ENCODE measurements at places on chromosomes 12 and 14.

GRCh38 chr12:80099259-80099658, at the start of gene OTOGL:
TSS of gene OTOGL (plus strand) at chr12:80099537. CDS start at chr12:80209432, 109,895 bp downstream.
- DNase-seq, result no peak

DNA sequence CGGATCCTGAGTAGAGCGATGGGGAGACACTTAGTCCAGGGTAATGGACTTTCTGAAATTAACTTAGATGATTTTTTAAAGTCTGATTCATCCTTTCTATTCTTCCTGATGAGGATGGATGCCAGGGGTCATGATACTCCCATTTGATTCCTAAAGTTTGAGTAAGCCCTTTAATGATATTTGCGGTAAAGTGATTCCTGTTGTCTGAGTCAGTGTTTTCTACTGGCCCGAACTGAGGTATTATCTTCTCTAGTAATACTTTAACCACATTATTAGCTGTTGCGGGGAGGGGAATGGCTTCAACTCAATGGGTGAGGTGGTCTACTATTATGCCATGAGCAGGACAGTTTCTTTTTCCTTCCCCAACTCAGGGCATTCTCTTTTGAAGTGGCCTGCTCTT, 111.6 kb downstream of the RIN3 start:
- DNase-seq, result no peak

DNA sequence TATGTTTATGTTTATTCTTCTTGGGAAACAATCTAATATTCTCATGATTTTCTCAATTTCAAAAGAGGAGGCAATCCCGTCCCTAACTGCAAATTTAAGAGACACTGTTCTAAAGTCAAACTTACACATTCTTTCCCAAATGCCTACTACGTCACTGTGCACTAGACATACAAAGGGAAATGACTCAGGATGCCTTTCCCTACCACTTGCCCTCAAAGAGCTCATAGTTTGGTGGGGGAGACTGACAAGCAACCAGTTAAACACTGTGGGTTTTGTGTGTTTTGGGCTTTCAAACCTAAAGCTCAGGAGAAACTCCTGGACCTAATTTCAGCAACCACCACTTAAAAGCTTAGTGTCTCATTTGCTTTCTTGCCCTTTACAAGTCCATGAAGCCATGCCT, 58.4 kb downstream of the ATP2B1 start:
- no peak for DNase-seq

DNA sequence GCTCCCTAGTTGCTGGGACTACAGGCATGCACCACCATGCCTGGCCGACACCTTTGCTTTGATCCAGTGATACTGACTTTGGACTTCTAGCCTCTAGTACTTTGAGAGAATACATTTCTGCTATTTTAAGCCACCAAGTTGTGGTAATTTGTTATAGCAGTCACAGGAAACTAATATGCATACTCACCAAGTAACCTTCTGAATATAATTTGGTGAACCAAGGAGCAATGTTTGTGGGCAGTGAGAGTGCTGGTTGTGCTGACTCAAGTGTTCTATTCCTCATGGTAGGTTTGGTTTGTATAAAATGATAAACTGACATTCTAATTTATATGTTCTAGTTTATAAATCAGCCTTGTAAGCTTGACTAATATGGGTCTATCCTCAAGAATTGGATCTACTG, 42.4 kb upstream of the MMP19 start:
- no peak for DNase-seq

GRCh38 chr14:60658909-60659585, 9.8 kb upstream of the SIX1 start:
- no peak for DNase-seq

GRCh38 chr14:49919825-49920659, 27.2 kb downstream of the ARF6 start:
- no peak for DNase-seq

GRCh38 chr14:35932659-35933159, 106.6 kb downstream of the BRMS1L start:
- DNase-seq, result no peak

- no peak for DNase-seq
Observed at GRCh38 chr12:93166541-93167307, 211.0 kb upstream of the NUDT4 start.

GRCh38 chr12:15544589-15544988, 222.3 kb downstream of the PTPRO start:
- no peak for DNase-seq
